DMS 273 treated with DMSO at 0.1 percent for 48 hours (cell line): ENCODE measurements at places on chromosomes 7 and 10.

- no peak for DNase-seq
Observed at GRCh38 chr10:86556532-86556931, 34.9 kb upstream of the WAPL start.

GRCh38 chr7:86692755-86693154, 49.0 kb downstream of the GRM3 start:
- no peak for DNase-seq

DNA sequence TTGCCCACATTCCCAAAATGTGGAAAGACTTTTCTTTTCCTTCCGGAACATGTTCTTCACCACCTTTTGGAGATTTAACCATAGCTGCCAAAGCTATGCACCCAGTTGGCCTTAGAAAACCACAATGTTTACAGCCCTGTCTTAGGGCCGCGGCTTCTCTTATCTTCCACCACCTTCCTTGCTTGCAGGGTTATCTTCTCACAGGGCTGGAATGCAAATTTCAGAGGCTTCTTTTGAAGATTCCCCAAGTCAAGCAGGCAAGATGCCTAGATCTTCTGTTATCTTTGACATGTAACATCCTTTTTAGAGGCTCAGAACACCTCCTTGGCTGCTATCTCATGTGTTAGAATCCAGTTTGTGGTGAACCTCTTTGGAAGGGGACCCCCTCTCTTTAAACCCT, 11.1 kb downstream of the KCTD7 start:
- DNase-seq = no peak

DNA sequence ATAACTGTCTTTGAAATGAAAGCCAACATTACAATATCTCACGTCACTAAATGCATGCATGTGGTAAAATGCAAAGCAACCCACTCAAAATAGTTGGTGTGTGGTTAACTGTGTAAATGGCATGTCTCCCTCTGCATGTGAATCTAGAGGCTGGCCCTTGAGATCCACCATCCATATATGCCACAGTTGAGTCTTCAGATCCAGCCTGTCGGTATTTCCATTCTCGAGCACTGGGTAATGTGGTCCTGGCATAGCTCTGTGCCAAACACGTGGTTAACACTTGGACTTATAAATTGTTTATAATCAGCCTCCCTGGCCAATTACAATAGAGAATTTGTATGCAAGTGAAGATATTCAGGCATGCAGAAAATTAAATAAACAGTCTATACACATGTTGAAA, 90.3 kb downstream of the LYZL1 start:
- DNase-seq = no peak

DNA sequence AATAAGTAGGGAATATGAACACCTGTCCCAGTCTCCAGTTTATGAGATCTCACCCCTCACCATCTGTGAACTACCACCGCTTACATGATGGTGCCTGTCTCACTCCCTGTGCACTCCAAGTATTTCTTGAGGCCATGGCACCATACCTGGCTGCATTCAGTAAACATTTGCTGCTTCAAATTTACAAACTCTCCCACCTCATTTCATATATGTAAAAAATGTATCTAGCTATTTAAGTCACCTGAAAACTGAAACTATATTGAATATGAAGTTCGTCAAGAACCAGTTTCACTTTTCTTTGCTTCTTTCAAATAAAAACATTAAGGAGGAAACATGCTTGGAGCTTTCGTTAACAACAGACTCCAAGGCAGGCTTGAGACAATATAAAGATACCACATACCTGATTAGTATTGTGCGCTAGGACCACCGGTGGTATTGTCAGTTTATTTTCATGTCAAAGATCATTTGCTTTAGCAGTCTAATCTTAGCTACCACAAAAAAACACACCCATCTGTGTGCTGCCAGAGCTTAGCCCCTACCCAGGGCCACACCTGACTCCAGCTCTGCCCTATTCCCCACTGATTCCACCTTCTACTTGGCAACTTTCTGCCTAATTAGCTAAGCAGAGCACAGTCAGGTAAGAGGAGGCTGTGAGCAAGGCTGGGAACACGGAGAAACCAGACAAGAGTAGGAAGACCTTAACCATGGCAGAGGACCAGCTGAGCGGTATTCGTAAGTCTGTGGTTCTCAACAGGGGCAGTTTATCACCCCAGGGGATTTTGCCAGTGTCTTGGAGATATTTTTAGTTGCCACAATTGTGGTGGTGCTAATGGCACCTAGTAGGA, 92.0 kb downstream of the ZFAND4 start:
- no peak for DNase-seq

DNA sequence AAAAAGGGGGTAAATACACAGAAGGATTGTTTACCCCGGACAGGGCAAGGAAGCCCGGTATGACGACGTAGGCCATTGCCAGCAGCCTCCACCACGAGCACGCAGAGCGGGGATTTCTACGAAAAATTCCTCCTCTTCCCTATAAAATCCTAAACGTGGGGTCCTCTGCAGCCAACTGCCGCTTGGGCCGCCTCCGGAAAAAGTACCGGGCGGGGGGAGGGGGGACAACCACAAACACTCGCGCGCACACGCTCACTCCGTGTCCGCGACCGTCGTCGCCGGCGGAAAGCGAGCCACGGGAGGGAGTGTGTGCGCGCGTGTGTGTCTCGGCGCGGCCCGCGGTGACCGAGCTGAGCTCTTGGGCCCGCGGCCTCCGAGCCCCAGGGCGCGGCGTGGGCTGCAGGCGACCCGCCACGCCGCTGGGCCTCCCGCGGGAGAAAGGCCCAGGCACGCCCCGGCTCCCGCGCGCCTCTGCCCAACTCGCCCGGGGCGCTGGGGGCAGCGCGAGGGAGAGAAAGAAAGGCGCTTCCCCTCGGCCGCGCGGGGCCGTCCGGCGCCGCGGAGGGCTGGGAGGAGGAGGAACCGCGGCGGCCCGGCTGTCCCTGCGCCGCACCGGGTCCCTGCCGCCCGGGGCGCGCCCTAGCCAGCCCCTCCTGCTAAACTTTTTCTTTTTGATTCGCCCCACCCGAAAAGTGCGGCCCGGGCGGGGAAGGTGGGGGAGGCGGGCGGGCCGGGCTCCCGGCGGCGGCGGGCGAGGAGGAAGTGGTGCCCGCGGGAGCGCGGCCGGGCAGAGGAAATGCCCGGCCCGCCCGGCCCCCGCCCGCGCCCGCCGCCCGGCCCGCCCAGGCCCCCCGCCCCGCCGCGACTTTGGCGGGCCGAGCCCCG, 1.5 kb downstream of the CTBP2 start:
- DNase-seq = no peak

GRCh38 chr10:15744217-15744865, 24.6 kb upstream of the ITGA8 start:
- DNase-seq = no peak

DNA sequence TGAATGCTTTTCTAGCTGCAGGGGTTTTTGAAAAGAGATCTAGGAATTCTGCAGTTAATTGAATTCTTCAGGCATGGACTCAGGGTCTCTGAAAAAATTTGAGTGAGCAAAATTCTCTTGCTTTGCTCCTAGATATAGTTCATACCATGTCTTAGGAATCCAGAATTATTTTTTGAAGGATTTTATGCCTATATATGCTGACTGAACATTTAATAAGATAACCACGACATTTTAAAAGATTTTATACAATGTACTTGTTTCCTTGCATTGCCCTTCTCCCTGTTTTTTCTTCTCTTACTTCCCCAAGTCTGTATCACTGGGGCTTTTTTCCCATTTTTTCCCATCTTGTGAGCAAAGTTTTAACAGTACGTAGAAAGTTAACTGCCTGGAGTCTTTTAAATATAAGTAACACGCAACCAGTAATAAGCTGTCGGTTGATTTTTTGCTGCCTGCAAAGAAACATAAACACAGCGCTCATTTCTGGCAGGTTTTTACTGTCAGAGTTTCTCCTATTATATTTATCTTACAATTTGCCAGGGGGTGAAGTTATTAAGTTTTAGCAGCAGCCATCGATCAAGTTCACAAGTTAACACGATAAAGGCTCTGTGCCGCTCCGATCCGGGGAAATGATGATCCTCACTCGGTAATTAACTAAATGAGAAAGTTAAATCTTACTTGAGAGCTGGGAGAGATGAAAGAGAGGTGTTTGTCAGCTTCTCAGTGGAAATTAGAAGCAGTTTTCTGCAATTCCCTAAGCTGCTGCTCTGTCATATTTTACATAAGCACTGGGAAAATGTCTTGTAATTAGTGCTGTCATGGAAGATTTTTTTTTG, 81.0 kb downstream of the POLL start:
- no peak for DNase-seq

- no peak for DNase-seq
Observed at GRCh38 chr7:3805151-3805550, 504.1 kb downstream of the SDK1 start.

DNA sequence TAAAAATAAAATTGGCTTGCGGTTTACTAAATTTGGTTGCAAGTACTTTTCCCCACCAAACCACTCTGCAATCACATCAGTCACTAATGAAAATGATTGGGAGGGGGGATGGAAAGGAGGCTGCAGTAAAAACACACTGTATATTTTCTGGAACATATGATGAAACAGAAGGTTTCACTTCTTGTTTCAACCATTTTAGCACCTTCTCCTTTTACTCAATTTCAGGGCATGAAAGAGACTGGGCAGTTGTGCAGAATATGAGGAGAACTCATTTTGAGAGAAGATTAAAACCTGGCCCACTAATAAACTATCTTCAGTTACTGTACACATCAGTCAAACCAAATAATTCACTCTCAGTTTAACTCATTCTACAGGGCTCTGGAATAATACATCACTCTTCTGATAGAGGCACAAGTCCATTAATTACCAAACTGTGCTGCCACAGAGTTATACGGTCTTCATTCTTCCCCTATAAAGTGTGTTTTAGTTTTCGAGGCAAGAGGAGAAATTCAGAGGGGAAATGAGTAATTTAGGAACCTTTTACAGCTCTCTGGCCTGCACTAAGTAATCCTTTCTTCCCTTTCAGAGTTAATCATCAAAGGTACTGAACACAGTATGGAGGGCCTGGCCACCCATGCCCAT, 25.5 kb downstream of the JAZF1 start:
- no peak for DNase-seq

DNA sequence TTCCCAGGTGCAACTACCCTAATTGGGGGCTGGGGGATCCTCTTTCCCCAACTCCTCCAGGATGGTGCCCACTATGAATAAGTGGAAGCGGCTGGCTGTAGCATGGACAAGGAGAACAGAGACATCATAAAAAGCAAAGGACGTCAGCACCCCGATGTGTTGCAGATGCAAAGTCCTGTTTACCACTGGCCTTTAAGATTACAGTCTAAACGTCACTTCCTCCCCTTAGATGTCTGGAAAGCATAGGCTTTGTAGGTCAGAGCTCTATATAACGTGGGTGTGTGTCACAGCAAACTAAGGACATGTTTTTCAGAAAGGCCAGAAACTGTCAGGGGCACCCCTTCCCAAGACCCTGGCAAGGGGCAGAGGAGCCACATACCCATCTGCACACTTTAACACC, 7.9 kb downstream of the COBL start:
- no peak for DNase-seq

DNA sequence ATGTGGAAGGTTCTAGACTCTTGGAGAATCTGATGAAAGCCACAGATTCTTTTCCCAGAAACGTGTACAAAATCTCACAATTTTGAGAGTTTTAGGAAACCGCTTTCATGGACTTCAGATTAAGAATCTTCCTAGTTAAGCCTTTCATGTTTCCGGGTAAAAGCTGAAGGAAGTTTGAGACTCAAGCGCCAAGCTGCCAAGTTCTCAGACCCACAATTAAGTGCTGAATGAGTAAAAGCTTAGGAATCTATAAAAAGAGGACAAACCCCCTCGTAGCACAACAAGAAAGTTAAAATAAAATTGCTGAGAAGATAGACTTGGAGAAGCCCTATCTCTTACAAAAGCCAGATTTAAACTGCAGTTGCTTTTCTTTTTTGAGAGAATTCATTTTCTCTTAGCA, 99.6 kb downstream of the ST8SIA6 start:
- no peak for DNase-seq

DNA sequence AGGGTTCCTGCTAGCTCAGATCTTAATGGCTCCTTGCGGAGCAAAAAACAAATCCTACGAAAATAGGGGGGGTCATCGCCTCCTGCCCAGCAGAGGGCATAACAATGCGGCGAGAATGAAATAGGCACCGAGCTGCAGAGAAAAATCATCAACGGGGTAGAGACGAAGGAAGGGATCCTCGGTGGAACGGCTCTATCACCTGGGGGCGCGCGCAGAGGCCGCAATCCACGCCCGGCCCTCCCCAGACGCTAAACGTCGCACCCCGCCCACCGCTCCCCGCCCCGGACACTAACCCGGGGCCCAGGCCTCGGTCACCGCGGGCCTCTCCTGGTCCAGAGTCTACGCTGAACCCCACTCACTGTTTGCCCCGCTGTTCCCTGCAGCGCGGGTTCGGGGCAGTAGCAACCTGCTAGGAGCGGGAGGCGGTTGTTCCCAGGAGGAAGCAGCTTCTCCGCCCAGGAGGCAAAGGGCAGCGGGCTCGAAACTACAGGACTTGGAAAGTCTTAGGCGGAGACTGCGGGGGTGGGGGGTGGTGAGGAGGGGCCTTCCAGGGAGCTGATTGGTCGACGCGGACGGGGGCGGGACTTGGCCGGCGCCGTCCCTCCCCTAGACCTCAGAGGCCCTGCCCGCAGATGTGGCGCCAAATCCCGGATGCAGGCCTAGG, at the start of gene TCAF1:
TSS of gene TCAF1 (minus strand) at position 509 of the 664 bp plus-strand sequence. CDS start 25,568 bp downstream, outside the sequence.
- DNase-seq = peak; percentile 90

DNA sequence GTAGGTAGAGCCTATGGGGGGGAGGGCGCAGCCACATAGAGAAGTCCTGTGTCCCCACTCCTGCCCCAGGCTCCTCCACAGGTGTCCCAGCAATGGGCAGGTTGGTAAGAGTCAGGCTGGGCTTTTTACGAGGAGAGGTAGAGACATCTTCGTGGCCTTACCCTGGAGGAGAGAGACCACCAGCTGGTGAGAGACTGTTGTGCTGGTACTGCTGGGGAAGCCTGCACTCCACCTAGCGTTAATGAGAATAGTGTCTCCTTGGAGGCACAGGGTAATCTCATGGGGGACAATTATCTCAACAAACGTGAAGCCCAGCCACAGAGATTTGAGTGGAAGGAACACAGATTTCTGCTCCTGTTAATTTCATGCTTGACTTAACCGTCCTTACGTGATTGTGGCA, 29.5 kb upstream of the RASGEF1A start:
- DNase-seq = no peak

DNA sequence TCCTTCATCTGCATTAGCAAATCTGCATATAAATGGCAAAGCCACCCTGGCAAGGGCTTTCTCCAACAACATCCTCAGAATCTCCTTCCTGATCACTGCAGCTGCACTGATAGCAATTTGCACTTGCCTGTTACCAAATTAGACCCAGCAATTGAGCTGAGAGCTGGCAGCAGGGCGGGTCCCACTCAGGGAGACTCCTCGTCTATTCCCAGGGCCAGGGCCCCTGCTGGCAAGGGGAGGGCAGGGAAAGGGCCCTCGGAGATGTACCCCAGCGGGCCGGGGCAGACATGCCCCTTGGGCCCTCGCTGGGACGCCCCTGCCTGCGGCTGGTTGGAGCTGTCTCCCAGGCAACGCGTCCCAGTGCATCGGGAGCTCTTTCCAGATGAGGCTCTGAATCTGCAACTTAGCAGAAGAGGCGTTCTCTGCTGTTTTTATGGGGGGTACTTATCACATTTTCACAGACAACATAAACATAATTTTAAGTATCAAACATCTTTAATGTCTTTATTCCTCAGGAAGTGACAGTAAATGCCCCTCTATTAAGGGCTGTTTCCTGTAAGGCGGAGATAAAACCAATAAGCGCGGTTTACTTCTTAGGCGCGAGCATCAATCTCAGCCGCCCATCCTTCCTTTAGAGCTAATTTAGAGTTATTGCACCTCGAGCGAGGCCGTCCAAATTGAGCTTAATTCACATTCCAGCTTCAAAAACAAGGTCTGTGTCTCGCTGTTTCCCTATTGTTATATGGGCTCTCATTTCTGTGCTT, 249.0 kb upstream of the PPP2R2D start:
- no peak for DNase-seq

GRCh38 chr10:93921338-93921737, 27.6 kb downstream of the SLC35G1 start:
- DNase-seq = no peak

- DNase-seq = no peak
Observed at GRCh38 chr7:2791390-2791789, 52.7 kb downstream of the GNA12 start.
